Stimulated activated CD8-positive, alpha-beta memory T cell treated with anti-CD3 and anti-CD28 coated beads, Interleukin-15, amount 100 ng/mL, for 4 hours (primary cell): ENCODE measurements at places on chromosomes 2 and 18.

GRCh38 chr18:38932752-38933151 lies 1367.2 kb upstream of the CELF4 start:
- DNase-seq: no peak

- DNase-seq: no peak
Measured at GRCh38 chr2:234823877-234824376, 127.9 kb upstream of the SH3BP4 start.

GRCh38 chr18:58359620-58360019 lies 269.3 kb downstream of the ALPK2 start:
- DNase-seq: no peak

DNA sequence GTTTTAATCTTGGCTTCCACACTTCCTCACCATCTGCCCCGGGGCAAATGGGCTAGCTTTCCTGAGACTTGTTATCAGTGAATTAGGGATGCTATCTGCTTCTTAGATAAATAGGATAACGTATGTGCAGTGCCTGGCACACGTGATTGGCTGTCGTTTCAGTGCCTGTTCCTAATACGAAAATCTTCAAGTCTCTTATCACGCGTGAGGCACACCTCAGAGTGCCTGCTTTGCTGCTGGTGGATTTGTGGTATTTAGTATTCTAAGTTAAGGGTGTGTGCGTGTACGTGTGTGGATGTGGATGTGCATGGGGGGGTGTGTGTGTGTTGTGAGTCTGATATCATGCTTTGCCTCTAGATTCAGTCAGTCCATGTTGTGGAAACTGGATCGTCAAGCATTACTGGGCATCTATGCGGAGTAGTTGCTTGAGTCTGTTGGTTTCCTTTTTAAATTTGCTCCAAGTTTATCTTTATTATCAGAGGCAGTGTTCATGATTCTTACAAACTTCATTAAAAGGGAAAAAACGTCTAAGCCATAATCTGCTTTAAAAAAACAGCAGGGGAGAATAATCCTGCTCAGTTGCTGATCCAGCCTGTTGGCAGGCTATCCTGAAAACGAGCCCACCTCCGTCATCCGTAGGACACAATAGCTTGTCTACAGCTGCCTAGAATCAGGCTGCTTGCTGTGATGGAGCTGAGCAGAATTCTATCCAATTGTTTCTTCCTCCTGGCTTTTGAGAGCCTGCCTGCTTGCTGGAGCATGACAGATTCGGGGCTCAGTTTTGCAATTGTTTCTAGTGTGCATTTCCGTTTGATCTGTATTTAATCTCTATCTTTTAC lies 6.6 kb downstream of the SH3RF3 start:
- no peak for DNase-seq

DNA sequence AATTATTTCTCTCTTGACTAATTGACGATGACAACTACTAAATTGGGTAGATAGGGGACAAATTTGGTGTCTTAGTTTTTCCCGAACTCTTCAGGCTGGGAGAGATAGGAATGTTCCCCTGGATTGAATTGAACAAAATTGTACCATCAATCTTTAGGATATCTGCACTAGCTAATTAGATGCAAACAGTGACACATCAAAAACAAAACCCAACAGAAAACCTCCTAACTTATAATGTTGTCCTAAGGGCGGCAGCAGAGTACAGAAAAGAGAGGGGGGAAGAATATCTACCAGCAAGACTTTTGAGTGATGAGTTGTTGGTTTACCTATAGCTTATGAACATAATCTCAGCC lies 342.9 kb downstream of the INSIG2 start:
- DNase-seq: no peak

- DNase-seq: no peak
Measured at GRCh38 chr2:233928594-233929351, 11.6 kb downstream of the TRPM8 start.

DNA sequence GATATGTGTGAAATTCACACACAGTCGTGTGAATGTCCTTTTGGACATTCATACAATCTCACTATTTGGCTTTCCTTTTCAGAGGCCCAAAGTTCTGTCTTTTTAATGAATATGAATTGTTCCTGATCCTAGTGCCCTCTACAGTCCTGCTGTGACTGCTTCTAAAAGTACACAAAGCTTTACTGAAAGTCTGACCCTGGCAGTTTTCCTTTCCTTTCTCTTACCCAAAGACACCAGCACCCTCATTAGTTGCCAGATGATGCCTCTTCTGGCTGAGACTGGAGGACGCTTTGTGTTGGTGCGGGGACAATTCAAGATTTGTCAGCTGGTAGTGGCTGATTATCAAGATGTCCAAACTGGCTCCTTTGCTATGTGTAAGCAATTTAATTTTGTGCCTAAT lies 81.8 kb upstream of the CDCA7 start:
- no peak for DNase-seq

DNA sequence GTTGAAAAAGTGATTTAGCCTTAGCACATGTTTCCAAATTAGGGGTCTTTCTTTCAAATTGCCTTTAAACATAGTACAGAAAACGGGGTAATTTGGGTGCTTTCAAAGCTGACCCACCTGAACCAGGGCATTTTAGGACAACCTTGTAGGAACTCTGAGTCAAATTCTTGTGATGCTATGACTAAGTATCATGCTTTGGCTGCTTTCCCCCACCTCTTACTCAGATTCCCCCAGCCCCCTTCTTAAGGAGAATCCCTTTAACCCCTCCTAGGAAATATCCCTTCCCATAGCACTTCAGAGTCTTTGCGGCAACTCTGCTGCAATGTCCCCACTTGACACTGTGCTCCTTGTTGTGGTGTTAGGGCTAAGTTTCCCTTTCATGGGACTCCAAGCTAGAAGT lies 18.6 kb upstream of the KLF7 start:
- DNase-seq: no peak

DNA sequence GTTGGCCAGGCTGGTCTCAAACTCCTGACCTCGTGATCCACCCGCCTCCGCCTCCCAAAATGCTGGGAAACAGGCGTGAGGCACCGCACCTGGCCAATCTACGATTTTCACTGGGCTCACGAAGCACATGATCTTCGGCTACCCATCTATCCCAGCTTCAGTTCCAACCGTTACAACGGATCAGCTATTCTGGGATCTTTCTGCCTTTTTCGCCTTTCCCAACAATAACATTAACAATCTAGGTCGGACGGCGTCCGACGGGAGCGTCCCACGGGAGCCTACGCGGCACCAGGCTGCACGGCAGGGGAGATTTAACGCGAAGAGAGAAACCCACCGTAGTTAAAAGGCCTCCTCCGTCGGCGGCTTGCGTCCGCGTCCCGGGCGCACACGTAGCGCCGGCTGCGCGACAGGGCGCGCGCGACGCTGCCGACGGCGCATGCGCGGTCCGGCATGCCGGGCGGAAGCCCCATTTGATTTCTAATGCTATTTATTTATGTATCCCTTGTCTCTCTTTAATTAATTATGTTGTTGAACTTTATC lies at the start of gene MSL3B:
MSL3B (minus strand) TSS at position 394 of the 540 bp plus-strand sequence.
- peak; percentile 32 for DNase-seq

GRCh38 chr2:61946666-61947065 lies 41.2 kb downstream of the COMMD1 start:
- no peak for DNase-seq

DNA sequence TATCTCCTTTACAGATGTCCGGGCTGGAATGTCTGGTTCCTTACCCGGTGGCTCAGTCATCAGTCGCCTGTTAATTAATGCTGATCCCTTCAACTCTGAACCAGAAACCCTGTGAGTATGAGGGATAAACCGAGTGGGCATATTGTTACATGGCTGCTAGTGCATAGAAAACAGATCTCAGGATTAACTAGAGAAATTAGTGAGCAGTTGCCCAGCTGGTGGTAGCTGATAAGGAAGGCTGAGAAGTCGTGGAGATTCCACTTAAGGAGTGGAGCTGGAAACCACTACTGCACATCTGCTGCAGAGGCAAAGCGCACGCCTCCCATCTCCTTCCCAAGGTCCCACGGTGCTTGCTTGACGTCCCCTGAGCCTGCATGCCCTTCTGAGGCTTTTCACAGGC lies 97.7 kb downstream of the DGKD start:
- DNase-seq: no peak

GRCh38 chr2:238847841-238848690 lies at the start of gene TWIST2:
Gene TWIST2 (plus strand): TSS chr2:238848085. CDS start chr2:238848216, 131 bp downstream.
- DNase-seq: no peak

DNA sequence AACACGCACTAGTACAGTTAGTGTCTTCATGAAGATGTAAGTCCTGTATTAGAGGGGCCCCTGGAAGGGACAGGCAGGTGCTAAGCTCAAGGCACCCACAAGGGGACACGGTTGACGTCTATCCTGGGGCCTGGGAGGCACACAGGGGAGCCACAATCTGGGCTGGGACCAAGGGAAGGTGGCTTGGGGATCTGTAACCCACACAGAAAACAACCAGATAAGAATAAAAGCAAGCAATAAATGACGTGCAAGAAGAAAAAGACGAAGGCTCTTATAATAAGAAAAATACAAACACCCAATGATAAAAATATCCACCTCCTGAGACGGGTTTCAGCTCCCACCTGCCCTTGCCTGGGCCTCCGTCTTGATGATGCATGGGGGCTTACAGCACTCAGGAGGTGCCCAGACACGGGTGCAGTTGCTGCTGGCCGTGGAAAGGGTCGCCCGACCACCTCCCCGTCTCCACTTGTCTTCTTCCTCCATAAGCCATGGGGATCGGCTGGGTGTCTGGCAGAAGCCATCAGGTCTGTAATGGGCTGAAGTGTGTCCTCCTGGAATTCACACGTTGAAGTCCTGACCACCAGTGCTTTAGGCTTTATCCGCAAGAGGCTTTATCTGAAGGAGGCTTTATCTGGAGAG lies 73.9 kb downstream of the TWIST2 start:
- DNase-seq: no peak

- no peak for DNase-seq
Measured at GRCh38 chr2:233223059-233223894, 28.2 kb upstream of the ATG16L1 start.

DNA sequence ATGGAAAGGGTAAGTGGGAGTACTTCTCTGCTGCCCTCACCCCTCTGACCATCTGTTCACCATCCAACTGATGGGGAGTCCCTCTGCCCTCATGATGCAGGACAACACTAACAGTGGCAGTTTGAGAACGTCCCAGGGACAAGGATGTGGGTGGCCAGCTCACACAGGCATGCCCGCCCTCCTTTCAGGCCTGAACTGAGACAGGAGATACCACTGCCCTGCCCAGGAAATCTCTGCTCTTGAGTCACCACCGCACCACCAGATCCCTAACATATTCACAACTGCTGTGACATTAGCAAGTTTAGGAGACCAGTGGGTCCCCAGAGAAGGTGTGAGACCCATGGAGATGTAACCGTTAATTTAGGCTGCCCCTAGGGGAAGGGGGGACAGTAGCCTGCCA lies 66.2 kb downstream of the TRAPPC8 start:
- DNase-seq: no peak

DNA sequence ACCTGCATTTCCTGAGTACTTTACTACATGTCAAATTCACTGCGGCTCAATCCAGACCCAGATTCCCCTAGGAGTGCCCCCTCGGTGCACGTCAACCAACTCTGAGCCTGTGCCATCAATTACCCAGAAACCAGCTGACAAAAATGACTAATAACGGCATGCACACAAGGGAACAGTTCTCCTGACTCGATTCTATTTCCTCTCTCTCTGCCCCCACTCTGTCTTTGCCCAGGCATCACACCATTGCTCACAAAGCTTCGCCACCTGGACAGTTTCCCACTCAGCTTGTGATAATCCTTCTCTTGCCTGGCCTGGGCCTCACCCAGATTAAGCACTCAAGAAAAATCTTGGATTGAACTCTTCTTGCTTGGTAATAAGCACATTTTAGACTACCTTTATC lies 115.3 kb upstream of the NDUFV2 start:
- no peak for DNase-seq
